Upper lobe of left lung (tissue), 6 donors: ENCODE measurements at places on chromosomes 1 and 21. TPM values are rescaled to one million over a fixed set of nuclear protein-coding genes. Genes with fewer than 3 reads are reported as not detected.

Gene LRRC53
- total RNA-seq, result not detected

Gene ALPL
- 193 TPM for total RNA-seq

Gene GUCA2A
- not detected for total RNA-seq

GRCh38 chr1:67792741-67793458 lies 40.4 kb downstream of the GNG12 start:
- no peak for DNase-seq

- DNase-seq, result peak; percentile 70
Observed at GRCh38 chr1:1062348-1063163, 11.6 kb downstream of the RNF223 start.

- DNase-seq, result no peak
Observed at GRCh38 chr1:172928412-172928811, 122.3 kb downstream of the TNFSF18 start.

DNA sequence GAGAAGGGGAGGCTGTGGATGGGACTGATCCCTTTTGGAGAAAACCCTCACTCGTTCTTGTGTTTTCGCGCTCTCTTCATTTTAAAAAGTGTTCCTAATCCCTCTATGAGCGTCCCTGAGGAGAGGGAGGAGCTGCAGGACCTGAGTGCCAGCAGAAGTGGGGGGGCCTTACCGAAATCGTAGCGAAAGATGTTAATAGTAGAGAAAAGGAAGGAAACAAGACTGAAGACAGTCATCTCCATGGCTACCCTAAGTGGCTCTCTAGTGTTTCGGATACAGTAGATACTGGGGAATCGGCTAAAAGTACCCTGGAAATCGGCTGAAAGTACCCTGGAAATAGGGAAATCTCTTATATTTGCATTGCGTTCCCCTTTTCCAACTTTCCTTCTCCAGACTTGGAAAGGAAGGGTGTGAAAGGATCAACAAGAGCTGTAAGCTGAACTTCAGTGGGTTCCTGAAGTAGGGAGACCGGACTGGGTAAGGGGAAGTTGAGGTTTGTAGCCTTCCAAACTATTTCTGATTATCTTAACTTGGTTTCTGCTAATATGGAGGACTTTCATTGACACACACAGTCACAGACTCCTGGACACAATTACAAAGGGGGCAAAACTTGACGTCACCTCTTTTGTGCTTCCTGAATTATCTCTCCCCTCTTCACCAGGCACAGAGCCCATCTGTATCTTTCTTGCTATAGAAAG lies 486 bp upstream of the DSTYK start:
- DNase-seq, result no peak
